ENCODE measurements at places on chromosomes 3 and 15. TPM values are rescaled to one million over a fixed set of nuclear protein-coding genes. Genes with fewer than 3 reads are reported as not detected.

- no peak for DNase-seq
Observed at GRCh38 chr3:103609472-103609871, 1174.7 kb downstream of the ZPLD1 start.

DNA sequence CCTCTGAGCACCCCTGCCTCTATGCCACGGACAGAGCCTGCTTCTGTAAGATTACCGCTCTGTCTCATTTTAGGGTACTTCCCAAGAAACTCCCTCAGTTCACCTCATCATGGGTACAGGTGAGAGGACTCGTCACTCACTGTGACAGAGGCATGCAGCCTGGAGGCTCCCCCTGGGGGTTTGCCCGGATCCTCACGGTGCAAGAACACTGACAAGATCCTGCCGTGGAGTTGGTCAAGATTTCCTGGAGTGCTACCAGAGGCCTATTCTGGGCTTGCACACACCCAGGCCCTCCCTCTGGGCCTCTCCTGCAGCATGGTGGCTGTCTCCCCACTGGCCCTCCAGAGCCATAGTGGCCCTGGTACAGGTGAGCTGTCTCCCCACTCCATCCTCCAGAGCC is 103.1 kb upstream of the TNIK start:
- no peak for DNase-seq

DNA sequence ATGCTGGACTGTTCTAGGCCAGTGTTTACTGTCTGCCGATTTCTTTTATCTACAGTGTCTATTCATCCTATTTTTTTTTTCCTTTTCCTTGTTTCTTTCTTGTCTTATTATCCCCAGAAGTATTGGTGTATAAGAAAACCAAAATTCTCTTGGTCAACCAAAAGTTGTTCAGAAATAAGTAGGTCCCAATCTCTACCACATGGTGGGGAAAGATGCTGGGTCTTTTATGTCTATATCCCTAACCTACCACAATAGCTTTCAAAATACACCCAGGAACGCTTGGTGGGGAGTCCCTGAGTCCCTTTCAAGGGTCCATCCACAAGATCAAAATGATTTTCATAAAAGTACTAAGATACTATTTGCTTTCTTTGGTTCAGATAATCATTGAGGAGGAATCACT is 225.6 kb downstream of the CLSTN2 start:
- DNase-seq, result no peak

The DUOXA1 gene
- 42.6 TPM for total RNA-seq

GRCh38 chr3:197088370-197088769 is 58.8 kb upstream of the MELTF start:
- DNase-seq, result no peak

The CGGBP1 gene
- 101 TPM for total RNA-seq

GRCh38 chr15:87547470-87548181 is 708.9 kb downstream of the NTRK3 start:
- DNase-seq, result no peak

DNA sequence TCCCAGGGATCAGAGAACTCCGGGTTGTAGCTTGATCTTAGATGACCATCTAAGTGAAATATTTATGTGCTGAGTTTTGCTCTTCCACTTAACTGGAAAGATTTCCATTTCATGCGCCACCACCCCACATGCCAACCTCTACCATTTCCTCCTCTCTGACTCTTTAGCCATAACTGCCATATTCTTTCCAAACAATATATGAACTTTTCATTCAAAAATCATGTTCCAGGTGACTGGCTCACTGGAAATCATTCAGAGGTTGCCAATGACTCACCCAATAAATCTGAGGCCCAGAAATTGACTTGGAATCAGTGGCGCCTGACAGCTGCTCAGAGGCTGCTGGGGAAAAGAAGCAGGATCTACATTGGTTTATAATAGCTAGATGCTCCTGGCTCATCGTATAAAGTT is 31.6 kb upstream of the FAM174B start:
- DNase-seq, result no peak

The SKOR1 gene
- total RNA-seq, result 0.17 TPM

DNA sequence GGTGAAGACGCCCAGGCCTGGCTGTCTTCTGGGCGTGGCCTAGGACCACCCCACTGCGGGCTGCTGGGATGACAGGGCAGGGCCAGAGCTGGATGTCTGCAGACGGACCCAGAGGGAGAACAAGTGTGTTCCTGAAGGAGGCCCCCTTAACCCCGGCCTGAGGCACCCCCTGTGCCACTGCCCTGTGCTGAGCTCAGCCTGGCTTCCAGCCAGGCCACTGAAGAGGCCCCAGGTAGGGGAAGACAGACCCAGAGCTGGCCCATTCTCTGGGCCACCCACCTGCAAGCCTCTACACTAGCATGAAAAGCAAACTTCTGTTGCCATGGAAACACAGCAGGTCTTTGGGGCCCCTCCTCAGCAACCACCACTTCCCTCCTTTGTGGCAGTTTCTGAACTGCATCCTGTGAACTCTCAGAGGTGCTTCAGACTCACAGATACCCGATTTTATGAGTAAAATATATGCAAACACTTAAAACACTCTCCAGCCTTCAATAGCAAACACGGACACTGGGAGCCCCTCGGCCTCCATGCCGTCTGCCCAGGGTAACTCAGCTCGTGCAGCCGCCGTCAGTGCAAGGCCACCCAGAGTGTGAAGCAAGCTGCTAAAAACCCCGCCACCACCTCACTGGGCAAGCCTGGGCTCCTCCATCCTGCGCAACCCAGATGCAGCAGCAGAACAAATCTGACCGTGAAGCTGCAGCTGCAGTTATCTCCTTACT is 42.5 kb downstream of the CMTM6 start:
- DNase-seq, result peak; percentile 67

The RNF13 gene
- 76.1 TPM for total RNA-seq

DNA sequence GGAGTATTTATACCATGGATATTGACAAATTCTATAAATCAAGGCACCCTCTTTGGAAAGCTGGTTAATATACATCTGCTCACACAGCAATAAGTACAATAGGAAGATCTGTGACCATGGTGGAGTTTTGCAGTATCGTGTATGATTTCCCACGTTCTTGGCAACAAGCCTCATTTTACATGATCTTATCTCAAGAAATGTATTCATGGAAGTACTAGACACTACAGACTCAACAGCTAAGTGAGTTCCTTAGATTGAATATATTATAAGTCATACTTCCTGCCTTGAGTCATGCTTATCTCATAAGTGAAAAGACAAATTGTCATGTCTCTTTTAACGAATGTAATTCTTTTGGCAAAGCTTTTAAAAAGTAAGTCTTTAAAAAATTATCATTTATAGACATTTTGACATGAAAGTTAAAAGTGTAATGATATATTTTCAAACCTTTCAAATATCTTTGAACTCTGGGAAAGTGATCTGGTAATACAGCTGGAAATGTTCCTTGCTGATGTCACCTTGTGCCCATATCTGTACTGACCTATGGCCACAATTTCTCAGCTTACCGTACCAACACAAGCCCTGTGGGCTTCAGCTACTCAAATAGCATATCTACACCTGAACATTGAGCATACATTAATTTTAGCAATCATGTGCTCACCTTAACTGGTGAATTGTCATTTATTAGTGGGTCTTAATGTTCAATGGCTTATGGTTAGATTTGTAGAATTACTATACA is 130.3 kb upstream of the TMC3 start:
- DNase-seq, result no peak

The ADAMTSL3 gene
- total RNA-seq, result 58.2 TPM

- no peak for DNase-seq
Observed at GRCh38 chr3:80051602-80051962, 283.8 kb upstream of the ROBO1 start.

DNA sequence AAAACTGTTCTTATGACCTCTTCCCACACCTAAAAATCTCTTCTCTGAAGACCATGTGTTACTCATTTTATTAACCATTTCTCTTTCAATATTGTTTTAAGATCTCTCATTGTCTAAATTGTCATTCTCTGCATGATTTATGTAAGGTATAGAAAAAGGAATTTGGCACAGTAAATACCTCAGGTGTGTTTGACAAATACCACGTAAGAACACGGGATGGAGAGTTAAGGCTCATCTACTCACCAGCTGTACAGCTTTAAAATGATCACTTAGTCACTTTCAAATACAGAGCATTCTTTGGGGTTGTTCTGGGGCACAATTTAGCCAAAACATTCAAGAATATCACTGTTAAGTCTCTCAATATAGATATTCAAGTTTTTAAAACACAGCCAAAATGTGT is 627.1 kb downstream of the MCTP2 start:
- no peak for DNase-seq

DNA sequence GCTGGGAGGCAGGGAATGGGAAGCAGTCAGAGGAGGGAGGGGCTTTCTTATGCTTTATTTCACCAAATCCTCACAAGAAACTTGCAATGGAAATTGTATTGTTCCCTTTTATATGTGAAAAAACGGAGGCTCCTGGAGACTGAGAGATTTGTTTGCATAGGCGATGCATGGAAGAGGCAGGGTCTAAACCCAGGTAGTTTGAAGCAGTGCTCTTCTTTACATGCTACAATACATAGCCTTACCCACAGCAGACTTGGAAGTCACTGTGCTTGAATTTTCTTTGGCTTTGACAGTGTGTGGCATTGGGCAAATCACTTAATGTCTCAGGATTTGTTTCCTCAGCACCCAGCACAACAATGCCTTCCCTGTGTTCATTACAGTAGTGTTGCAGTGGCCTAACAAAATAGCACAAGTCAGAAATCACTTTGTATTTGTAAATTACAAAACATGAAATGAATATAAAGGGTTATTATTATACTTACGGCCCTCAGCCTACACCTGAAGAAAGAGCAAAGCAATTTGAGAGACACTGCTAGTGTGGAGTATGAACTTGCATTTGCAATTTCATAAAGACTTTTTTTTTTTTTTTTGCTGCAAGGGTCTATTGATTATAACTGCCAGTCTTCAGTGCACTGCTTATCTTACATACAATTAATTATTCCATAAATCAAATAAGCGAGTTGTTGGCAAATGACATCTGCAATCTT is 646.4 kb upstream of the KCNMB2 start:
- no peak for DNase-seq

GRCh38 chr3:299590-300301 is 103.2 kb downstream of the CHL1 start:
- DNase-seq, result no peak

GRCh38 chr3:181298421-181298820 is 308.9 kb upstream of the DNAJC19 start:
- DNase-seq, result no peak

DNA sequence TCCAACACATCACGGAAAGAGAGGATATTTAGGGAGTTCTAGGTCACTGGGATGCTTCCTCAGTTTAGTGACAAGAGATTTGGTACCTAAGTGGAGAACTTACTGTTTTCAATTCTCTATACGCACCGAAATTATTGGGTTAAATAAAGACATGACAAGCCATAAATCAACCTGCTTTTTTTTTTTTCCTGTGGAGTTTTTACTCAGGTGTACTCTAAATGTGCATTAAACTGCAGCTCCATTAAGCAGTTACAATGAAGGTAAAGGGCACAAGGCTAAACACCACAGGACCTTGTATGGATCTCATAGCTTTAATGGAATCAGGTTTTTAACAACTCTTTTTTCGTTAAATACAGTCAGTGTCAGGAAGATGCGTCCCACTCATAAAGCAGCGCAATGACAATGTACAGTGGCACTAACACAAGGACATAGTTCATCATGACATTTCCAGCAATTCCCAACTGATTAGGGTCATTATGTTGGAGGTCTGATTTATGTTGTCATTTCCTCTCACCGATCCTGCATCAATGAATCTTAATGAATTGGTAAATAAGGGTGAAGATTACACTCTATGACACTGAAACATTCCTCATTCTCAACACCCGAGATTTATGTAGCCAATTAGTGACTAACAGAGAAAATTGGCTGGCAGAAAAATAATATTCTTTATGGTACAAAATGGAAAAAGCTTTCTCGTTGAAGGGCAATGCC is 355.2 kb downstream of the FOXP1 start:
- DNase-seq, result no peak

- DNase-seq, result peak; percentile 63
Observed at GRCh38 chr15:89496155-89497098, at the start of gene RHCG. Gene RHCG, minus strand, starts transcription at chr15:89496583. Its CDS starts 39 bp downstream, at chr15:89496544.

- DNase-seq, result no peak
Observed at GRCh38 chr15:61196156-61196555, 32.9 kb downstream of the RORA start.

The CCDC71 gene
- total RNA-seq, result 13.9 TPM

- no peak for DNase-seq
Observed at GRCh38 chr3:81027344-81027743, 734.1 kb downstream of the GBE1 start.

- peak; percentile 58 for DNase-seq
Observed at GRCh38 chr3:44958386-44958785, 17.6 kb downstream of the ZDHHC3 start.

- no peak for DNase-seq
Observed at GRCh38 chr3:9675736-9676290, 26.5 kb downstream of the MTMR14 start.

The ETFA gene
- total RNA-seq, result 87.0 TPM

- DNase-seq, result no peak
Observed at GRCh38 chr3:10263646-10264363, 15.5 kb downstream of the TATDN2 start.

- no peak for DNase-seq
Observed at GRCh38 chr3:178200316-178200715, 335.9 kb upstream of the KCNMB2 start.

The IL5RA gene
- 23.3 TPM for total RNA-seq

- no peak for DNase-seq
Observed at GRCh38 chr3:100706365-100706764, 2.9 kb upstream of the TFG start.

DNA sequence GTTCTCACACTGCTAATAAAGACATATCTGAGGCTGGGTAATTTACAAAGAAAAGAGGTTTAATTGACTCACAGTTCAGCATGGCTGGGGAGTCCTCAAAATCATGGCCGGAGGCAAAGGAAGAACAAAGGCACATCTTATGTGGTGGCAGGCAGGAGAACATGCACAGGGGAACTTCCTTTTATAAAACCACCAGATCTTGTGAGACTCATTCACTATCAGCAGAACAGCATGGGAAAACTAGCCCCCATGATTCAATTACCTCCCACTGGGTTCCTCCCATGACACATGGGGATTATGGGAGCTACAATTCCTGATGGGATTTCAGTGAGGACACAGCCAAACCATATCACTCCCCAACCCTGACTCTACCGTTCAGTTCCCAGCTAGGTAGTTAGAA is 59.7 kb upstream of the MINAR1 start:
- DNase-seq, result no peak

DNA sequence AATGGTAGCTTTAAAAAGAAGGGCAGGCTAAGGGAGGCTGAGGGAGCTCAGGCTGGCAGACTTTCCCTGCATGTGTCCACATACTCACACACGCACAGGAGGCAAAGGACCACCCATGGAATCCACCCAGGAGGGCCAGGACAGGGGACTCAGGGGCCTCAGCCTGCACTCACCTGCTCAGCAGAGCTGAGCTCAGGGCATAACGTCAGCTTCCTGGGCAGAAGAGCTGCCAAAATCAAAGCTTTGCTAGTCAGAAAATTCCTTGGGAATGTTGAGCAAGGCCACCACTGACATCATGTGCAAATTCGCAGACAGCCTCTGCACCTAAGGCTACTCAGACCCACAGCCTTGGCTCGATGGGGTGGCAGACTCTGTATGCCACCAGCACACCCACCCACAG is 16.4 kb upstream of the ALAS1 start:
- DNase-seq, result no peak

The ADAMTS9 gene
- total RNA-seq, result 75.6 TPM

- DNase-seq, result no peak
Observed at GRCh38 chr3:137304313-137305056, 346.7 kb downstream of the IL20RB start.

The SAMMSON gene
- total RNA-seq, result 0.12 TPM

The ABI3BP gene
- total RNA-seq, result 87.5 TPM

- peak; percentile 69 for DNase-seq
Observed at GRCh38 chr3:46383211-46383950, 12.6 kb downstream of the CCR5 start.

Data from lung (tissue), 17 donors.